ENCODE measurements at places on chromosomes 2 and 18. TPM values are rescaled to one million over a fixed set of nuclear protein-coding genes. Genes with fewer than 3 reads are reported as not detected.

Gene ALPP
- total RNA-seq, result not detected

Gene CCL20
- 2.0 TPM for total RNA-seq

Gene C2orf72
- 0.96 TPM for total RNA-seq

Gene AGAP1
- 1.8 TPM for total RNA-seq

Gene BZW1
- total RNA-seq, result 571 TPM

Gene SUPT7L
- 37.0 TPM for total RNA-seq

Gene RGPD8
- total RNA-seq, result 16.1 TPM

Gene UGT1A6
- total RNA-seq, result not detected

Gene FAHD2B
- total RNA-seq, result 27.1 TPM

Gene VWC2L
- total RNA-seq, result not detected

Gene C2orf81
- total RNA-seq, result 1.6 TPM

Gene RGPD4
- 0.07 TPM for total RNA-seq

- no peaks in the 10 kb centered on the region for H3K36me3 ChIP-seq
- H3K27me3 ChIP-seq, result peaks cover 15% of the 10 kb centered on the region
- no peak overlapping the region for H3K27ac ChIP-seq
- H3K4me3 ChIP-seq, result no peak overlapping the region
- no peak for DNase-seq
These were observed 6.5 kb downstream of the MRO start for GRCh38 chr18:50813353-50813752.

DNA sequence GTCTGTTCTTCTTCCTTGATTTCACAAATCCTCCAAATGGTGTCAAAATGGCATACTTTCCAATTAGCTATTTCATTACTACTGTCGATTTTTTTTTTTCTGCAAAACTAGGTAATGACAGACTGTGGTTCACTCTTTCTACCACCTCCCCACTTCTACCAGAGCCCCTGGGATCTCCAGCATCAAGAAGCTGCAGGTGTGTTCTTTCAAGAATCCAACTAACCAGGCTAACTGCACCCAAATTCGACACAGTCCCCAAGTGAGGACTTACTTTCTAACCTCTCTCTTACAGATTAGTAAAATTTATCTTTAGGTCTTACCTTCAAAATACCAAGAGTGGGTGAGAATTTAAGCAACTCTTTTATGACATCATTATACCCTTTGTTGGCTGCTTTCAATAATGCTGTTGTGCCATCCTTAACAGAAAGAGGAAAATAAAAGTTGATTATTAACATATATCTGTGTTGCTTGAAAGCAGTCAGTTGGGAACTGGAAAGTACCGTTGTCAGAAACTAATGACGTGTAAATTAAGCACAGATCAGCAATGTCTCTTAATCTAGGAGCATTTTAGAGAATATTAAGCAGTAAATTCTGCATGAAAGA, 31.2 kb upstream of the NPC1 start:
- peaks cover 44% of the 10 kb centered on the region for H3K27me3 ChIP-seq
- DNase-seq, result no peak
- H3K27ac ChIP-seq, result no peak overlapping the region
- no peak overlapping the region for H3K4me3 ChIP-seq
- H3K4me1 ChIP-seq, result no peaks in the 10 kb centered on the region
- H3K36me3 ChIP-seq, result no peaks in the 10 kb centered on the region

- peaks cover 5% of the 10 kb centered on the region for H3K27me3 ChIP-seq
- H3K36me3 ChIP-seq, result no peaks in the 10 kb centered on the region
- no peak overlapping the region for H3K4me3 ChIP-seq
These were observed 73.7 kb upstream of the DNAJC10 start for GRCh38 chr2:182642328-182642727.

GRCh38 chr2:60516383-60516811, 37.1 kb downstream of the BCL11A start:
- H3K4me1 ChIP-seq, result peaks cover 9% of the 10 kb centered on the region
- H3K36me3 ChIP-seq, result no peaks in the 10 kb centered on the region
- DNase-seq, result no peak
- no peak overlapping the region for H3K27ac ChIP-seq
- peaks cover 28% of the 10 kb centered on the region for H3K27me3 ChIP-seq

GRCh38 chr2:146982393-146982846, 862.4 kb upstream of the ACVR2A start:
- H3K4me3 ChIP-seq, result no peak overlapping the region
- H3K36me3 ChIP-seq, result no peaks in the 10 kb centered on the region
- H3K27ac ChIP-seq, result no peak overlapping the region
- H3K27me3 ChIP-seq, result peaks cover under 1% of the 10 kb centered on the region

DNA sequence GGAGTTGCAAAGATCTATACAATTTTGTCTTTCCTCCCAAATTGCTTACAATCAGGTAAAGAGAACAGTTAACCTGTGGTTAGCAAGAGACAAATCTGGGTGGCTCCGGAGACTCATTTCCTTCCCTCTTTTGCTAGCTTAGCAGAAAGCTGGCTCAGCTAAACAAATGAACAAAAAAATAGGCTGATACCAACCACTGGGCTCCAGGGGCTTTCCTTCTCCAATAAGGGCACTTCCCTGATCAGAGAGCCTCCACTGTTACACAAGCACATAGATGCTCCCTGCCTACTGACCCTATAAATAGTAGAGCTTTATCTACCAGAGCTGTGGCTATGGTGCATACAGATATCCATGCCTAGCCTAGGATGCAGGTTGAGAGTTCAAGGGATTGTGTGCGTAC, 90.1 kb upstream of the ARL5A start:
- H3K4me1 ChIP-seq, result no peaks in the 10 kb centered on the region
- no peak overlapping the region for H3K4me3 ChIP-seq
- no peak overlapping the region for H3K27ac ChIP-seq
- DNase-seq, result no peak
- H3K27me3 ChIP-seq, result peaks cover 2% of the 10 kb centered on the region

DNA sequence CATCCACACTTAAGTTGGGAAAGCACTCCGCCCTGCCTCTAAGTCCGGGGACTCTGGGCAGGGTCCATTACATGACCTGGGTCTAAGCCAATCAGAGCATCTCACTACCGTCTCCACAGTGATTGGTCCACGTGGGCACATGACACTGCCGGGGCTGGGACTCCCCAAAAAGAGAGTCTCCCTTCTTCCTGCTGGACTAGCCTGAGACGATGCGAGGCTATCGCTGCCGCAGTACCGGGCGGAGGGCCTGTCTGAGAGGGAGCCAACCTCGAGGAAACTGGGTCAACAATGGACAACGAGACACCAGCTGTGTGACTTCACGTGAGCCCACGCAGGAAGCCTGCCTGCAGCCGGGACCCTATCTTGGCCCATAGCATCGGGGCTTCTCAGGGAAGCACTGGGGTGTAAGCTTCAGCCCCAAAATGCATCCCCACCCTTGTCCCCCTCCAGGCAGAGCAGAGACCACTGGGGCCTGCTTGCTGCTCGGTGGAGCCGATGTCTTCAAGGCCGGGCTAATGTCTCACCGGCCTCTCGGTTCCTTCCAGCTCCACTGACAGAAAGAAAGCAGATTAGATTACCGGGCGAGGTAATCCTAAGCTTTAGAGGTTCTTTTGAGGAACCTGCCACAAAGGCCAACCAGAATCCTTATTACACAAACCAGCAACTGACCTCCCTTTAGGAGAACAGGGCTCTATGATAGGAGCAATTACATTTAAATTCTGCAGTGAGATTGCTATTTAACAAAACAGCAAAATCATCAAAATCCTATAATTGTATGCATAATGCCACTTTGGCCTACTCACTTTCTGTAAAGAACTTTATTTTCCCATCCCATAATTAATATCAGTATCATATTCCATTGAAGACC, 21.3 kb upstream of the COPS8 start:
- H3K4me1 ChIP-seq, result peaks cover 3% of the 10 kb centered on the region
- H3K36me3 ChIP-seq, result no peaks in the 10 kb centered on the region
- DNase-seq, result no peak
- no peak overlapping the region for H3K4me3 ChIP-seq

- H3K4me1 ChIP-seq, result peaks cover 37% of the 10 kb centered on the region
- H3K27me3 ChIP-seq, result no peaks in the 10 kb centered on the region
- DNase-seq, result no peak
These were observed 5.1 kb downstream of the SLC35F6 start for GRCh38 chr2:26769089-26769761.

DNA sequence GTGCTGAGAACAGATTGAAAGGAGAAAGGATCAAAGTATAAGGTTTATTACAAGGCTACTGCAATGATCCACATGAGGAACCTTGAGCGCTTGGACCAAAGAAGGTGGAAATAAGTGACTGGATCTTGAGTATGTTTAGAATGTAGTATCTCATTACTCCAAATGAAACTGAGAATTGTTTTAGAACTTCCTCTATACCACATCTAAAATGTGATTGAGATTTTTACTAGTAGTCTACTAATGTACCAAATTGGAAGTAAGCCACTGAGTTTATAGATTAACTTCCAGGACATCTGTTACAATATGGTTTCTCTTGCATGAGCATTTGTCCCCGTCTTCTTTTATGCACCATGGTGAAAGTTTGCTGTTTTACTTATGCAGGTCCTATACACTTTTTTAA, 300.5 kb downstream of the SUCLG1 start:
- no peak overlapping the region for H3K27ac ChIP-seq
- H3K4me1 ChIP-seq, result no peaks in the 10 kb centered on the region
- no peak for DNase-seq
- H3K36me3 ChIP-seq, result no peaks in the 10 kb centered on the region

- H3K4me1 ChIP-seq, result peaks cover 9% of the 10 kb centered on the region
- peaks cover 36% of the 10 kb centered on the region for H3K36me3 ChIP-seq
- H3K27me3 ChIP-seq, result no peaks in the 10 kb centered on the region
- no peak for DNase-seq
- no peak overlapping the region for H3K27ac ChIP-seq
These were observed 43.2 kb downstream of the CLASP1 start for GRCh38 chr2:121605820-121606733.

- H3K36me3 ChIP-seq, result no peaks in the 10 kb centered on the region
- DNase-seq, result no peak
- H3K4me3 ChIP-seq, result no peak overlapping the region
- H3K27me3 ChIP-seq, result no peaks in the 10 kb centered on the region
These were observed 124.0 kb downstream of the TMEM200C start for GRCh38 chr18:5771343-5771742.

DNA sequence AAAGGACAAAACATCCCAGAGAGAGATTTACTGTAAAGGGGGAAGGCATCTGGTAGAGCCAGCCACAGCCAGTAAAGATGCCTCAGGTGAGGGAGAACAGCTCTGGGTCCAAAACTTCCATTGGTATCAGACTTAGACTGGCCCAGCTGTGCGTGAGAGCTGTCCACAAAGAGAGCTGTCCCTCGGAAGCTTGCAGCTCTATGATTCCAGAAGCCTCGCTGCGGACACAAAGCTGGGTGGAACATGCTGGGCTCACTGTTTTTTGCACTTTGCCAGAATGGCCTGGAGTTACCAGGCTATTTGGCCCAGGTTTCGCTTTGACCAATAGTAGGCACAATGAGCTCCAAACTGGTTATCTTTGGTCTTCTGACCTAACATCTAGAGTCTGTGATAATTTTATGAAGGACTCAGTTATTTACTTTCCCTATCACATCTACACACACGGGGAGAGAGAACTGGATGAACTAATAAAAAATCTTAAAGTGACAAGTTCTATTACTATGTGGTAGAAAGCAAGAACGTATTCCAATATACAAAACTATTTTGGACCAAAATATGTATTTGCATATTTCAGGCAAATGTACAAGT, 101.9 kb downstream of the DNER start:
- no peaks in the 10 kb centered on the region for H3K27me3 ChIP-seq
- H3K27ac ChIP-seq, result no peak overlapping the region
- no peaks in the 10 kb centered on the region for H3K36me3 ChIP-seq
- H3K4me1 ChIP-seq, result no peaks in the 10 kb centered on the region

GRCh38 chr2:17309741-17310339, 208.4 kb downstream of the RAD51AP2 start:
- no peak overlapping the region for H3K27ac ChIP-seq
- H3K4me1 ChIP-seq, result peaks cover 14% of the 10 kb centered on the region
- no peak for DNase-seq
- no peak overlapping the region for H3K4me3 ChIP-seq
- H3K27me3 ChIP-seq, result peaks cover 13% of the 10 kb centered on the region

- H3K27ac ChIP-seq, result no peak overlapping the region
- DNase-seq, result no peak
- H3K4me1 ChIP-seq, result no peaks in the 10 kb centered on the region
- peaks cover 12% of the 10 kb centered on the region for H3K27me3 ChIP-seq
These were observed 27.9 kb upstream of the CDCA7 start for GRCh38 chr2:173326806-173327205.

DNA sequence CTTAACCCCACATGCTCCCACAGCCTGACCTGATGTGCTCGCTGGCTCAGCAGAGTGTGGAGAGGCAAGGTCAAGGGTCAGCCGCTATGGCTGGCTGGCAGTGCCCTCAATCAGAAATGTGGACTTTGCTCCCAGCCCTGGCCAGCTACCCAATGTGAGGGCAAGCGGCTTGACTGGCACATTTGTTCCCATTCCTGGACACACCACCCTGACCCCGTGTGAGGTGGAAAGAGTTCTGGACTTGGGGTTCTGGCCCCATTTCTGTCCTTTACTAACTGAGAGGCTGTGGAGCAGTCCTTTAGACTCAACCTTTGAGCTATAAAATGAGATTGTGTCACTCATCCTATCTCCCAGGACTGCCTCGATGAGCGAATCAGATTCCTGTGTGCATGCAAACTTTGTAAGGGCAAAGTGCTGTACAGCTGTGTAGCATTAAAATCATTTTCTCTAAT, 9.1 kb downstream of the THNSL2 start:
- peaks cover 20% of the 10 kb centered on the region for H3K27me3 ChIP-seq
- H3K36me3 ChIP-seq, result no peaks in the 10 kb centered on the region
- H3K27ac ChIP-seq, result no peak overlapping the region
- H3K4me1 ChIP-seq, result peaks cover 9% of the 10 kb centered on the region
- H3K4me3 ChIP-seq, result no peak overlapping the region

GRCh38 chr2:121128741-121129659, 156.0 kb downstream of the TFCP2L1 start:
- no peak for DNase-seq
- no peak overlapping the region for H3K27ac ChIP-seq
- H3K4me3 ChIP-seq, result no peak overlapping the region
- H3K27me3 ChIP-seq, result no peaks in the 10 kb centered on the region
- no peaks in the 10 kb centered on the region for H3K4me1 ChIP-seq

DNA sequence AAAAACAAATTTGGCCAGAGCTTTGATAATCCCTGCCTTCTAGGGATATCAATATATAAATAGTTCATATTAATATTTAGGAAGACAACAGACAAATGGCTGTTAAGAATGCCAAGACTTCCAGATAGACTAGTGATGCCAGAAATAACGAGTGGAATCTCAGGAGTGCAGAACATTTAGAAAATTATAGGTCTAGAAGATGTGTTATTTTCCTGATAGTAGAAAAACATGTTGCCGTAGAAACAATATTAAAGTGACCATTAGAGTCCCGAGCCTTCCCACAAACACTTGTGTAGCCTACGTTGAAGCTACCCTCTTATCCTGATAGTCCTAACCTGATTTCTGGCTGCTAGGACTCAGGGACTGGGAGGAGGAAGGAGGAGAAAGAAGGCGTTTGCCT, 54.3 kb upstream of the ITGA6 start:
- H3K4me3 ChIP-seq, result no peak overlapping the region
- H3K27ac ChIP-seq, result no peak overlapping the region
- H3K36me3 ChIP-seq, result no peaks in the 10 kb centered on the region
- H3K4me1 ChIP-seq, result no peaks in the 10 kb centered on the region
